Caco-2 (cell line): ENCODE measurements at places on chromosomes 2 and 18. TPM values are rescaled to one million over a fixed set of nuclear protein-coding genes. Genes with fewer than 3 reads are reported as not detected.

Gene HOXD1
- total RNA-seq, result not detected in 2 replicates

Gene UPP2
- not detected in 2 replicates for total RNA-seq

Gene RTP5
- not detected in 2 replicates for total RNA-seq

Gene PLB1
- 2.4 and 2.8 TPM in 2 replicates for total RNA-seq

Gene GALR1
- not detected in 2 replicates for total RNA-seq

Gene TBR1
- total RNA-seq, result 0.07 and 0.11 TPM in 2 replicates

DNA sequence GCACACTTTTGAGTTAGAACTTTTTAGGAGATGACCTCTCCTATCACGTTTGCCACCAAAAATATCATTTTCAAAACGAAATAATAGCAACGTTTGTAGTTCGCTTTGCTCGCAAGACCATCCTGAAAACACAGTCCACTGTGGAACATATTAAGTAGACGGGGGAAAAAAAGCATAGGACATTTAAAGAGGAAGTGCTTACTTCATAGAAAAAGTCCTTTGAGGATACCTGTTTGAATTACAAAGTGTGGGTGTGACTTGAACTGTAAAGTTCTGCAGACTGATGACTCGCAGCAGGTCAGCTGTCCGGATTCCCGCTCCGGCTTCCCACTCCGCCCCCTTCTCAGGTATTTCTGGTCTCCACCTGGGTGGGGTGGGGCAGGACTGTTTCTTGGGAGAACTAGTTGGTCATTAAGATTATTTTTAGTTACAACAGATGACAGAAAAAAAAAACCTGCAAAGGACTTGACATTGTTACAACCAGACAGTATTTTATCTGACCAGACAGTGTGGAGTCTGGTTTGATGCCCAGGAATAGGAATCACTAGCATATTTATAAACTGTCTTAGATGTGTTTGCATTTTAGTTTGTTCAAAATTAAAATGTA is 13.3 kb downstream of the CNOT11 start:
- DNase-seq, result peak; percentile 79

GRCh38 chr2:85250045-85250444 is 77.7 kb downstream of the TGOLN2 start:
- no peak for DNase-seq

DNA sequence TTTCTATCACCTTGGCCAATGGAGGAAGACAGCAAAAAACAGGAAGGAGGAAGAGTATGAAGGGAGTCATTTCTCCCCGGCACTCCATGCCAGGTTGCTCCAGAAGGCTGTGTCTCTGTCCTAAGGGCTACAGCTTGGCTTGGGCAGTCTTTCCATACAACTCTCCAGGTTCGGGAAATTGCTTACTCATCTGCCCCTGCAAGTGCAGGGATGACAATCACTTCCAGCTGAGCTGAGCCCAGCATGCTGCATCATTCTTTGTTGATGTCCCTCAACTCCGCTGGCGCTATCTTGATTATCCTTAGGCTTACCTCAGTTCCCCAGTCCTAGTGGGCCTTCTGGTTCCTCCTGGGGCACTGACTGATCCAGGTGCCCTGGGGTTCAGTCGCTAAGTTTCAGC is 86.9 kb upstream of the COPS8 start:
- DNase-seq, result no peak

DNA sequence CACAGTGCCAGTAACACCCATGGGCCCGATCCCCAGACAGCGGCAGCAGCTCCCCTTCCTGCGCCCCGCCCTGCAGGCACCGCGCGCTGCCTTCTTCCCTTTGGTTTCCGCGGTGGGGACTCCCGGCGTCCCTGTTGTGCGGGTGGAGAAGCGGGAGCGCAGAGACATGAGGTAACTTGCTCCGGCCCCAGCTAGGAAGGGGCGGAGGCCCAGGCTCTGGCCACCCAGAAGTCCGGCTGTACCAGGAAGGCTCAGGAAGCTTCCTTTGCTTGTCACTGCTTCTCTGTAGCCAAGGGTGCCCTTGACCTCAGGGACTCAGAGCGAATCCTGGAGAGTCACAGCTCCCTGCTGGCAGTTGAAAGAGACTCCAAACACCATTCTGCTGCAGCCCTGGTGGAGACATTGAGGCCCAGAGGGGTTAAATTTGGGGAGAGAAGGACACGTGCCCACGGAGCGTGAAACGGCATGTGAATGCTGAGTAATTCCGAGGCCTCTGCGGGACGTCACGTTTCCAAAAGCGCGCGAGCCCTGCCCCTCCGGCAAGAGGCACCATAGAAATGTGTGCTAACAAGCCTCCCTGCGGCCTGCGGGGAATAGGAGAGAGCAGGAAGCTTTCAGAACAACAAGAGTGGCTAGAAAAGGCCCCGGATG is 6.7 kb upstream of the ADCY3 start:
- DNase-seq, result no peak

DNA sequence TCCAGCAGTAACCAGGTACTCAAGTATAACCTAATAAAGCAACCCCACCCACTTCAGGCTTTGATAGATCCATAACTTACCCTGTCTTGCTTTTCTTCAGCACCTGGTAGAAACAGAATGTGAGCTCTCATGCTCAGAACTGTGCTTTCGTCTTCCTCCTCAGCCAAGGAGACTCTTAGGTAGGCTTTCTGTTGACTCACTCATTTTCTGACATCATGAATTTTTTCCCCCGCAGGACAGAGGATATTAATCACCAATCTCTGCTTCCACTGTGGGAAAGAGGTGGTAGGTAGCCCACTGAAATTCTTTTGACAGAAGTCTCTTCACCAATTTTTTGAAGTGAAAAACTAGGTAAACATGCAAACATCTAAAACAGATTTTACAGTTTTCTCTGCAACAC is 241.2 kb upstream of the KCNJ3 start:
- DNase-seq, result no peak

DNA sequence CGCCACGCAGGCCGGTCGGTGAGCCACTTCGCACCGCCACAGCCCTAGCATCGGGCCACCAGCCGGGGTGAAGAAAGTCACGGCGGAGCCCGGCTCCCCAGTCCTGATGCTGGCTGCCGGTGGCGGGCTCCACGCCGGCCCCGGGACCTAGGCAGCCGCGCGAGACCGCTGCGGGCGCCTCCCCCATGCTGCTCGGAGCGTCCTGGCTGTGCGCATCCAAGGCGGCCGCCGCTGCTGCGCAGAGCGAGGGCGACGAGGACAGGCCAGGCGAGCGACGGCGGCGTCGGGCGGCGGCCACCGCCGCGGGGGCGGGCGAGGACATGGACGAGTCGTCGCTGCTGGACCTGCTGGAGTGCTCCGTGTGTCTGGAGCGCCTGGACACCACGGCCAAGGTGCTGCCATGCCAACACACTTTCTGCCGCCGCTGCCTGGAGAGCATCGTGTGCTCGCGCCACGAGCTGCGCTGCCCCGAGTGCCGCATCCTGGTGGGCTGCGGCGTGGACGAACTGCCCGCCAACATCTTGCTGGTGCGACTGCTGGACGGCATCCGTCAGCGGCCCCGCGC is 433 bp downstream of the SH3RF3 start:
- peak; percentile 26 for DNase-seq

DNA sequence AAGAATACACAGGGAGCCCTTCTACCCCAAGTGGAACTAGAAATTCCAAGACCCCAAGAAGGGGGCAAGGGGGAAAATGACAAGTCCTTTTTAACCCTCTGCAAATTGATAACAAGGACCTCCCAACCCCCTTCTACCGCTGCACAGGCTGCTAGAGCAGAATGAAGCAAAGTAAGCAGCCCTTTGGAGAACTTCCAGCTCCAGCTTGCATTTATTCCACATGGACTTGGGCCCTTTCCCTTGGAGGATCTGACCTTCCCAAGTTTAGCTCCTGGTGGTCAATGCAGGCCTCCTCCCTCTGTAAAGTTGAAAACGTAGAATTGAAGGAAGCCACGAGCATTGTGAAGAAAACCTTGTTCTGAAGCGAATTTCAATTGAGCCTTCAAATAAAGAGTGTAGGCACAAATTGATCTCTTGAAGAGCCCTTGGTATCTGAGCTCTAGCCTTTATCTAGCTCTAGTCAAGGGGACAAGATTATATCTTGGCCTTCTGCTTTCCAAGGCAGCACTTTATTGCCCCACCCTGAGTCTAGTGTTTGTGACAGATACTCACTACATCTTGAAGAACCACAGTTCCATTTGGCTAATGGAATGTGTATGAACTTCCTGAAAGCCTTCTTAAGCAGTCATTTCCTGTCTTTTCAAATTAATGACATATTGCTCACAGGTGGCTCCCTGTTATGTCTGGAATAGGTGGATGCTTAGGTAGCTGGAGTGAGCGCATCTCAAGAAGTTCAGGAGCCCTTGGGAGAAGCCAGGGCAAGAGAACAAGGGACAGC is 37.2 kb downstream of the SLC14A2 start:
- DNase-seq, result no peak

DNA sequence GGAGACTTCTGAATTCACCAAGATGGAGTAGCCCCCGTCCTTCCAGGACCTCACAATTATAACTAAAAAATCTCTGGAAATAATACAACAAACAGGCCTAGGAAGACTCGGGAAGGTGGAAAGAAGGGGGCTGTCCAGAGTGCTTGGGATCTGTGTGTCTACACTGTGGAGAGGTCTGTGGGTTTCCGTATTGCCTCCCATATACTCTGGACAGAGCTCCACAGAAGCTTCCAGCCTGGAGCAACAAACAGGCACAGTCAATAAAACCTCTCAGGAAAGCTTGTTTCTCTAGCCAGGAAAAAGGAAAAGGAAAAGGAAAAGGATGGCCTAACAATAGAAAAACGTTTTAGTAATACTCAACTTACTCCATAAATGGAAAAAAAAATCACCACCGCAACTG is 655.9 kb downstream of the DSC3 start:
- DNase-seq, result no peak

- no peak for DNase-seq
Observed at GRCh38 chr2:65388596-65389390, 43.6 kb downstream of the SPRED2 start.

DNA sequence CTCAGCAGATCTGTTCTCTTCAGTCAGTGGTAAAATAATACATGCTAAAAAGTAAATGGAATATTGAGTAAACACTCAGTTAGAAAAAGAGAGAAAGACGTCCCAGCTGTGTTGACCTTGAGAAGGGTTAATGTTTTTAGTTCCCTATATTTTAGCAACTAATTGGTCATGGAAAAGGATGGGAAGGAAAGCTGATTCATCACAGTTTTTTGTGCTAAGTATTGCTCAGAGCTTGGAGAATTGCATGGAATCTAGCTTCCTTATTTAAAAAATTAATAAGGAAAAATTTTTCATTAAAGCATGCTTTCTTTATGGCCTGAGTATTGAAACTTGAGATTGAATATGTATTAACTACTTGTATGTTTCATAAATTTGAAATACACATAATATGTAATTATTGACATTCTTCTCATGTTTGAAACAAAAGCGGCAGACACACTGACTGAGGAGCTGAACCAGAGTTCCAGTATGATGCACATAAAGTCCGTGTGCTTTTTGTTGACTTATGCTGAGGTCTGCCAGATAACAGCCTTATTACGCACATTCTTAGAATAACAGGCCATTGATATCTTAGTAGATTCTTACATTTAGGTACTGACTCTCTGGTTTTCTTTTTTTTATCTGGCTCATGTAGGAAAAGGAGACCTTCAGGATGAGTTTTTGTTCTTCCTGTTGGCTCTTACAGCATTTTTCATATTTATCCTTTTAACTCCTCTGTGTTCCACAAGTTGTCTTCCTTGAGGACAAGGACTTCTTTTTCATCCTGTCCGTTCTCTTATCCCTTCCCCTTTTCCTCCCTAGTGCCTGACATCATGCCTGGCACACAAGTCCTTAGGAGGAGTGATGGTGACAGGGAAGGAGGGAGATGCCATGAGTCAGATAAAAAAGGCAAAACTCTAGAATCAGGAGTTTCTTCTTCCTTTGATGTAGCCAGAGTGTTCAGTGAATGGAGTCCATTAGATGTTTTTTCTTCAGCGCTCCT is 194.1 kb downstream of the PTPRM start:
- DNase-seq, result peak; percentile 55

DNA sequence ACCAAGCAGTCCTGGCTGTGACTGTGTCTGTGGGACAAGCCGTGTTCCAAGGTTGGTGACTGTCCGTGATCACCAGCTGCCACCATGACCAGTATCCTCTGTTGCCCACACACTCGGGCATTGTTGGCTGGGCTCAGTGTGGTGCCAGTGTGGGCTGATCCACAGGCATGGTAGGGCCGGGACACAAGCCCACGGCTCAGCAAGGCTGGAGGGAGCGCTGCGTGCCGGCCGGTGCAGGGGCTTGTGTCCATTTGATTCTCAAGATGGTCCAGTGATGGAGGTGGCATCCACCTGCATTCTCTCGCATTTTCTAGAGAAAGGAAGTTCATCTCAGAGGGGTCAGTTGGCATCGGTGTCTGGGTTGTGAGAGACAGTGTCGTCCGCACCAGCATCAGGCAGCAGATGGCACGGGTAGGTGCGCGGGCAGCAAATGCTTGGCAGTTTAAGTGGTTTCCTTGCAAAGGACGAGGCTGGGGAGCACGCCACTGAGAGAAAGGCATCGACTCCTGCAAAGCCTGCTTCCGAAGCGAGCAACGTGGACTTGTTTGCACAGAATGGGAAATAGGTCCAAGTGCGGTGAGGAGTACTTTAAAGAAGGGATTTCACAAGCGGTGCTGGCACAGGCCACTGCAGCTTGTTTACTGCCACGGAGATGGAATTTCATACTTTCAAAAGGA is 20.9 kb downstream of the TWIST2 start:
- DNase-seq, result no peak

GRCh38 chr2:118249531-118249930 is 161.3 kb downstream of the INSIG2 start:
- DNase-seq, result no peak

GRCh38 chr2:160207804-160208654 is 8.0 kb upstream of the ITGB6 start:
- DNase-seq, result no peak

DNA sequence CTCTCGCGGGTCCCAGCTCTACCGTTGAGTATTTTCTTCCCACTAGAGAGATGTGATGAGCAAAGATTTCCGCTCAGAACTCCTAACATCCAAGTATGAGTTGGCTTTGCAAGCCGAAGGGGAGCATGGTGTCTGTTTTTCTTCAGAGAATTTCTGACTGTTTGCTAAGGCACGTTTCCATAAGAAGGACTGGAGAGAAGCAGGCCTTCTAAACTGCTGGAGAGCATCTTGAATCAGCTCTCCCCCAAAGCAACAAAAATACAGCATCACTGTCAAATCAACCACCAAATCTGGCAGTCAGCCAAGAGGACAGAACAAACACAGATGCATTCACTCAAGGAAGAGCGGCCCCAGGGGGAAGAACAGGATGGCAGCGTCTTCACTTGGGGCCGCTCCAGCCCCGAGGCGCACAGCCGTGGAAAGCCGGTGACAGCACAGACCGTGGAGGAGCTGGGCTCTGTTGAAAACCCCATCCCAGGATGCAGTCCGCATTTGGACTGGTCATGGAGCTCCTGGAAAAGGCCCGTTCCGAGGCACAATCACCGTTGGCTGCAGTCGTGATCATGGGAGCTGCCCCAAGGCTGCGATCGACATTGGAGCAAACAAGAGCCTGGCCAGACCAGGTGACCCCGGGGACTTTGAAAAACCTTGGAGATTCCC is 101.4 kb downstream of the NFATC1 start:
- no peak for DNase-seq

- no peak for DNase-seq
Observed at GRCh38 chr2:95058466-95058988, 33.0 kb downstream of the MAL start.

DNA sequence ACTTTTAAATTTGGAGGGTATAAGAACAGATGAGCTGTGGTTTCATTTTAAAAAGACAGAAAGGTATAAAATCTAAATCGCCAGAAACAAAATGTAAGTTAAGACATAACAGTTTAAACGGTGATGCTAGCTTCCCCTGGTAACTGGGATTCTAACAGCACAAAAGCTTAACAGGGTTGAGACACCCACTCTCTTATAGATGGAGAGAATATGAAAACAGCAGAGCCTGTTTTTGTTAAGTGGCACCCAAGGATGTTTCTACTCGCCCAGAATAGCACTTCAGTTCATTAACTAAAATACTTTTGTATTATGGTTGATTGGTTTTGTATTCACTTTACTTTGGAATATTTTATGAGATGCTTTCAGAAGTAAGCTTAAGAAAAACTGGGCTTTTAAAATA is 151.9 kb upstream of the RND3 start:
- no peak for DNase-seq
